ENCODE measurements at places on chromosomes 3 and 15.

DNA sequence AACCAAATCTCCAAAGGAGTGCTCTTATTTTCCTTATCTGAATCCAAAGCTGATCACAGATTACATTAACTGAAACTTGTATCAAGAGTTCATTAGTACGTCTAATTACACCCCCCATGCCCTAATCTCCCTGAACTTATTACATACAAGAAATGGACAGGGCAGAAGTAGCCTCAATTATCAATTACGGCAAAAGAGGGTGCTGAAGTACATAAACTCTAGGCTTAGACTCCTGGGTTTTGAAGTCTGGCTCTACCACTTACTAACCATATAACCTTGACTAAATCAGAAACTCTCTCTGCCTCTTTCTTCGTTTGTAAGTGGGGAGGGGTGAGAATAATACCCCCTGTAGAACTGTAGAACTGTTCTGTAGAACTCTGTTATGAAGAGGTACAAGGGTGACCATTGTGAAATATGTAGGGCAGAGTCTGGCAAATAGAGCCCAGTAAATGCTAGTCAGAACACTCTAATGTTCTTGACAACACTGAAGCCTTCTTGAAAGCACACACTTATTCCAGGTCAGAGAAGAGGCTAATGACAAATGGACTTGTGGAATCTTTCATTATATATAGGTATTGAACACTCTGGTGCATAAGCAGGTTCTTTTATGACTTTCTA lies 19.6 kb upstream of the OR5K4 start:
- no peak for DNase-seq

DNA sequence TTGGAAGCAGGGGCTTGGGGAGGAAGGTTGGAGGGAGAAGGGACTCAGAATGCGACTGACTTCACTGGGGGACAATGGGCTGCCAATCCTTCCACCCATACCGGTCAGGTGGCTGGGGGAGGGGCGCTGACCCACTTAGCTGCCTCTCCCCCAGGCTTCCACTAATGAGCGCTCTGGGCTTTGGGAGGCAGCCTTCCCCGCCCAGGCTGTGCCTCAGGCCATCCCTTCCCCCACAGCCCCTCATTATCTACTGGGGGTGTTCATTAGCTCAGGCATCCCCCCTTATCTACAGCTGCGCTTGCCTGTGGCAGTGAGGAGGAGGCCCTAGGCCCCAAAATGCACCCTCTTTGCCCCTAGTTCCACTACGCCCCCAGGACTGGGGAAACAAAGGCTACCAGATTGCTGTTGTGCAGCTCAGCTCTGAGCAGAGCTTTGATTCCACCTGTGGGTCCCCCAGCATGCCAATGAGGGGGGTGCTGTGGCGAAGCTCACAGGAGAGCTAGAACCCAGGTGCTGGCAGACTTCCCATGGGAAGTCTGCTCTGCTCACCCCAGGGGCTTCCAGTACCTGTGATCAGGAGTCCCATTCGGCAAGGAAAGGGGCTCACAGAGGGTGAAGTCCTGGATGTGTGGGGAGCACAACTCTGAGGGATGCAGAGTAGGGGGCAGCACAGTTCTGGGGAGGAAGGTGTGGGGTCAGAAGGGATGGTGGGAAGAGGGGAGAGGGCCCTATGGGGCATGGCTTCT lies 29.4 kb upstream of the SEMA3F start:
- DNase-seq, result no peak

DNA sequence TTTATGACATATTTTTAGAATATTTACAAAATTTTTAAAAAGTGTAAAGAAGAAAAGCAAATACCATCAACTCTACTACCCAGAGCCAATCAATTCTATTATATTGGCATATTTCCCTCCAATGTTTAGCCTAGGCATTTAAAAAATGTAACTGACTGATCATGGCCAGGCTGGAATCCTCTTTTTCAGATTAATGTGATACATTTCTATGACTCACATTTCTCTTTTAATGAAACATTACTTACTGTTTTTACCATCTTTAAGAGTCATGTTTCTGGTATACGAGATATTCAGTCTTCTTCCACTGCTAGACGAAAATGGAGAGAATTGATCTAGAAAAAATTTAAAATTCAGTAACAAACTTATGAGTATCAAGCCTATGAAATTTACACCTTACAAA lies 53.4 kb upstream of the DCUN1D1 start:
- DNase-seq, result no peak

DNA sequence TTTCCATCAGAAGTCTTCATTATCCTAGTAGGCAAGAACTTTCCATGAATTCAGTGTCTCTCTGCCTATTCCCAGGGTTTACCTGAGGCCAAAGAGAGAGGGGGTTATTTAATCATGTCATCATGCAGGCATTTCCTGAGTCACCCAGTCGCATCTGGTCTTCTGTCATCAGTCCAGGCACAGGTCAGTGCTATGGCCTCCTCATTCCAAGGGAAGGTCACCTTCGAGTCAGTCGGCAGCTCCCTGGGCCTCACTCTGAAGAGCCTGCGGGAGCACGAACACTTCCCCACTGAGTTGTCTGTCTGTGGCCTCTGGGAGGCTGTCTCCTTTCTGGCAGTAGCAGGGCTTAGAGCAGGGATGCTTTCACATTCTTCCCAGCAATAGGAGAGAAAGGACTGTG lies 26.2 kb upstream of the LRTM1 start:
- no peak for DNase-seq

DNA sequence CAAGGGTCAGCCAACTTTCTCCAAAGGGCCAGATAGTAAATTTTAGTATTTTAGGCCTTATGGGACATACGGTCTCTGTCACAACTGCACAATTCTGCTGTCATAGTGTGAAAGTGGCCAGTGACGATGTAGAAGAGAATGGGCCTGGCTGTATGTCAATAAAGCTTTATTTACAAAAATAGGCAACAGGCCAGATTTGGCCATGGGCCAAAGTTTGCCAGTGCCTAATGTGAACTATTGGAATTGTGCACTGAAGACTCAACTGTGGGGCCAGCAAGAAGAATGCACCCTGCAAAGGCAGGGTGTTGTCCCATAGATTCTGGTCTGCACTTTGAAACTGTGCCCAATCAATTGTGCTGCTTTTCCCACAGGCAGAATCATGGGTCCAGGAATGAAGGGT lies 69.4 kb upstream of the PRR23E start:
- no peak for DNase-seq

GRCh38 chr3:174820885-174821284 lies 38.2 kb upstream of the NAALADL2 start:
- DNase-seq, result no peak

DNA sequence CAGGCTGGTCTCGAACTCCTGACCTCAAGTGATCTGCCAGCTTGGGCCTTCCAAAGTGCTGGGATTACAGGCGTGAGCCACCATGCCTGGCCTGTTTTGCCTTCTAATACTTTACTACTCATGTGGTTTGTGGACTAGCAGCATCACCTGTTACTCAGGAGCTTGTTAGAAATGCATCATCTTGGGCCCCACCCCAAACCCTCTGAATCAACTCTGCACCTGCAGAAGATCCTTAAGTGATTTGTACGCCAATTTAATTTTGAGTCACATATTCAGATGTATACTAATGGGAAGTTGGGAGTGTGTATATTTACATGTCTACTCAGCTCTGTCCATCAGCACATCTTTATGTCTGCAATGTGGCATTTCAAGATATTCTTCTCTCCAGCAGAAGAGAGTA lies 6.1 kb downstream of the TBC1D21 start:
- no peak for DNase-seq

- no peak for DNase-seq
Measured at GRCh38 chr3:118977671-118978392, 56.8 kb downstream of the IGSF11 start.

DNA sequence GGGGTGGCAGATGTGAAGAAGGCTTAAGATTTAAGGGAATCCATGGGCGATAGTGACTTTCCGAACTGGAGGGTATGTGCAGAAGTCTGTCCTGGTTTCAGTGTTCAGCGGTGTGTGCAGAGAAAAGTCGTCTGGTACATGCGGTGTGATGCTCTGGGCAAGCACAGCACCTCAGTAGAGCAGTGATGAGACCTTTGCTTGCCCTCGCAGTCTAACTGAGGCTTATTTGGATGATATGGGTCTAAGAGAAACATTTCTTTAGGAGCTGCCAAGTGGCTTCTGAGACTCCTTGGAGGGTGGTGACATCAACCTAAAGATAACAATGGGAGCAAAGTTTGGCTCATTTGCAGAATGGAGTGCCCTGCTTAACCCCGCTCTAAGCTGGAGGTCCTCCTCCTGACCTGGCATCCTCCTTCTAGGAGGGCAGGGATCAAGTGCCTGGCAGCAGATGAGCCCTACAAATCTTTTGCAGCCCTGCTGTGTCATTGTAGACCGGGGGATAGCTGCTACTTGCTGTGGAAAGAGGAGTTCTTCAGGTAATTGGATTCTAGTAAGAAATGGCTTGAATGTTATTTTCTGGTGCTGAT lies 228.1 kb upstream of the AZI2 start:
- DNase-seq, result no peak

DNA sequence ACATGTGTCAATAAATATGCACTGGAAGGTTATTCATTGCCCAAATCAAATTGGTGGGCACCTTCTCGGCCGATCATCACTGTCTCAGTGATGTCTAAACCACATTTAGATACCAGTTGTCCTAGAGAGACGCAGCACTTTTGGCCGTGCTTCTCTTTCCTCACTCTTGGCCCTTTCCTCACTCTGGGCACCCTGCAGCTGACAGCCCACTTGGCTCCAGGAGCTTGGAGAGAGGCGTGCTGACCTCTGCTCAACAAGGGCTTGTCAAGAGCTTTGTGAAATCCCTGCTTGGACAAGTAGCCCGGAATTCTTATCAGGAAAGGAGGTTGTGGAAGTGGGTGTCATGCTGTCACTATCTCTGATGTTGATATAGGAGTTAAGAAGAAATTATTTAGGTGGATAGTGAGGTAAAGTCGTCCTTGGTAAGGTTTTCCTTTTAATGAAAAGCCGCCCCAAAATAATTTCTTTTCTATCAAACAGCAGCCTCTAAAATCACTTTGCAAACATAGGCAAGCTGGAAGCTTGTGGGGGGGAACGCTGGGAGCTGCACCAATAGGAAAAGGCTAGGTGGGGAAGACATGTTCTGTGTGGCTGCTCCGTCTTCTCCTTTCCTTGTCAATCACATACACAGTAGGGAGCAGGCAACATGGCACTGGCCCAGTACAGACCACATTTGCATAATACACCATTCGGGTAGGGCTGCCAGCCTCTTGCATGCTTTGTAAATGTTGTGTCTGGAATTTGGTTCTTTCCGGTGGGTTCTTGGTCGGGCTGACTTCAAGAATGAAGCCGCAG lies 126.8 kb upstream of the UBE3A start:
- DNase-seq, result no peak

GRCh38 chr15:100903168-100903554 lies 16.0 kb upstream of the LRRK1 start:
- DNase-seq, result no peak

GRCh38 chr15:55222588-55222987 lies 25.8 kb upstream of the RSL24D1 start:
- no peak for DNase-seq

GRCh38 chr15:47266566-47266965 lies 450.7 kb upstream of the SEMA6D start:
- no peak for DNase-seq

- no peak for DNase-seq
Measured at GRCh38 chr3:168850109-168850508, 754.4 kb upstream of the GOLIM4 start.

- no peak for DNase-seq
Measured at GRCh38 chr3:62749657-62750056, 125.6 kb downstream of the CADPS start.

DNA sequence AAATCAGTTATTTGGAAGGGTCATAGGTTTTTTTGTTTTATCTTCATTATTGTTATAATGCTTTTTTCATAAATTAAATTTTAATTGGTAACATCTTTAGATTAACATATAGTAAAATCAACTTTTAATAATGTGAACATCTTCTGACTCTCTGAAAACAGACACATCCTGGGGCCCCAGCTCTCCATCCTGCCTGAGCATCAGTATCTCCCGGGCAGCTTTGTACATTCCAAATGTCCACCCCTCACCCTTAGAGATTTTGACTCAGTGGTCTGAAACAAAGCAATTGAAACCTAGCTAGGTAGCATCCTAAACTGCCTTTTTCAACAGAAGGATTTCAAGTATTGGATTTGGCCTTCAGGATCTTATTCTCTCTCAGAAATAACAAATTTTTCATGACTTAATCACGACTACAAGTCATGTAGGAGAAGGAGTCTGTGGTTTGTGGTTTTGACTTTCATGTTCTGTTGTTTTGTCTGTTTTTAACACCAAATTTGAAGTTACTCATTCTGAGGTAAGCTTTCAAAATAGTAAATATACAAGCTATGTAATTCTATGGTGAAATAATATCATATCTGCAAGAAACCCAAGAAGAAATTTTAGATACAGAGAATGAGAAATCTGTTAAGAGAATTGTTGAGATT lies 147.3 kb upstream of the UBE2E2 start:
- no peak for DNase-seq

- DNase-seq, result no peak
Measured at GRCh38 chr3:114804099-114804498, 343.0 kb downstream of the ZBTB20 start.

- DNase-seq, result no peak
Measured at GRCh38 chr15:32099097-32099785, 68.9 kb downstream of the CHRNA7 start.

DNA sequence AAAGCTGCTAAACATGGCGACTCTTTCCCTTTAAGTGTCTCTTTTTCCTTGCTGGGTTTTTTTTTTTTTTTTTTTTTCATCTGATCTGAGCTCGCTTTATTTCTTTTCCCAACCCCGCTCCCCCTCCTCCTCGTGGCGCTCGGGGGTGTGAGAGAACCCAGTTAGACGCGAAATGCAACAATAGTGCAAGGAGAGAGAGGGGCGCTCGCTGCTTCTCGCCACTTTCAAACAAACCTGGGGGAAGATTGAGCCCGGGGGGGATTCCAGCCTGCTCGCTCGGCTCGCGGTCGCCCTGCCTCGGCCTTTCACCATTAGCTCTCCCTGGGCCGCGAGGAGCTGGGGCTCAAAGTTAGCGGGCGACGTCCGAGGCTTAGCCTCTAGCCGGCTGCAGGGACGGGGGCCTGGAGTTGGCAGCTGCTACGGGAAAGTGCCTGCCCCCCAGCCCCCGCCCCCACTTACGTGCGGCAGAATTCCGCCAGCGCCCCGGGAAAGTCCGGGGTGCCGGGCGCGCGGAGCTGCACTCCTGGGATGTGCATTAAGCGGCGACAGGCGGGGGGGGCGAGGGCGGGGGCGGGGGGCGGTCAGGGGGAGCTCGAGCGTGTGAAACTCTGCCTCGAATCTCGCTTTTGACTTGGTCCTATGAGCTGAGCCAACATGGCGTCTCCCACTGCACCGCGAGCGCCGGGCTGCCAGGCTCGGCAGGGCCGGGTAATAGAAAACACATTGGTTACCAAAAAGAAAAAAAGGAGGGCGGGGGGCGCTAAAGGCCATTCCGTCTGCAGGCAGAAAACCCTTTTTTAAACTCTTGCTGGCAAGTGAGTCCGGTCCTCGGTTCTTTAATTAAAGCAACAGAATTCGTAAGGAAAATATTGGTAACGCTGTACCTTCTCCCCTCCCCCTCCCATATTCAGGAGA lies 10.4 kb downstream of the NR2F2 start:
- no peak for DNase-seq

- no peak for DNase-seq
Measured at GRCh38 chr3:88262527-88262926, 112.8 kb downstream of the C3orf38 start.
